ENCODE measurements at places on chromosomes 11 and 22.
A peak's percentile ranks its signal among the peaks of the same experiment; 100 is the strongest.

- H3K4me3 ChIP-seq, result no peak overlapping the region
- no peaks in the 10 kb centered on the region for H3K27me3 ChIP-seq
- H3K4me1 ChIP-seq, result no peaks in the 10 kb centered on the region
- no peaks in the 10 kb centered on the region for H3K36me3 ChIP-seq
- H3K27ac ChIP-seq, result no peak overlapping the region
These were observed 25.9 kb upstream of the LYVE1 start for GRCh38 chr11:10594407-10594806.

DNA sequence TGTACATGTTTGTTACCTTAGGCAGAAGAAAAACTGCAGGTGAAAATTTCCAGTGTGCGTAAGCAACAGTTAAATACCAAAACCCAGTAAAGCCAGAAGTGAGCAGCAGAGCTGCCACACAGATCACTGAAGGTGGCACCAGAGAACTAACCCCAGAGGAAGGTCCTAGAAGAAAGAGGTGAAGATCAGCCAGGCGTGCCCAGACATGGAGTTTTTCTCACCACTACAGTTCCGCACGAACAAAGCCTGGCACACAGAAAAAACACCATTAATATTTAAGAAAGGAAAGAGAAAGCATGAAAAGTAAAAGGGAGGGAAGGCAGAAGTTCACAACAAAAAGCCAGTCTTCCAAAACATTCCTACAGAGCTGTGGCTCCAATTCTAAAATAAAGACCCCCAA is 60.7 kb downstream of the STK33 start:
- H3K4me3 ChIP-seq, result no peak overlapping the region
- no peak for DNase-seq
- H3K4me1 ChIP-seq, result no peaks in the 10 kb centered on the region
- H3K27me3 ChIP-seq, result no peaks in the 10 kb centered on the region
- no peaks in the 10 kb centered on the region for H3K36me3 ChIP-seq

- H3K4me1 ChIP-seq, result no peaks in the 10 kb centered on the region
- H3K27me3 ChIP-seq, result no peaks in the 10 kb centered on the region
- H3K4me3 ChIP-seq, result no peak overlapping the region
- peaks cover 33% of the 10 kb centered on the region for H3K36me3 ChIP-seq
These were observed 5.8 kb downstream of the SELENOO start for GRCh38 chr22:50206599-50206998.

DNA sequence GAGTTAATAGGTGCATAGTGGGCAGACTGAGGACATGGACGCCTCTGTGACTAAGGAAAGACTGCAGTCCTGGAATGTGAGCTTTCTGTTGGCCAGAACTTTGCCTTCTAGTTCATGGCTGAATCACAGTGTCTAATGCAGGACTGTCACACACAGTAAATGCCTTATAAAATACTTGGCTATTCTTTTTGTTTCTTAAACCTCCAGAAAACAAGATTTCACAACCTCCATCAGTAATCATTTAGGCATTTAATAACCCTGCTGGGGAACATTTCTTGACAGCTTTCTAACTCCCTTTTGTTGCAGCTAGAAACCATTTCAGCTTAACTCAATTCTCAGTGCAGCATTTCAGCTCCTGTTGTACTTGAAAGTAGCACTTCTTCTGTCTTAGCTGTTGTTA is 335.8 kb upstream of the DDI1 start:
- H3K27ac ChIP-seq, result peak overlapping the region; percentile 27
- H3K36me3 ChIP-seq, result no peaks in the 10 kb centered on the region
- H3K4me3 ChIP-seq, result no peak overlapping the region
- DNase-seq, result no peak

- no peak overlapping the region for H3K4me3 ChIP-seq
- no peaks in the 10 kb centered on the region for H3K36me3 ChIP-seq
- H3K27ac ChIP-seq, result no peak overlapping the region
- no peaks in the 10 kb centered on the region for H3K27me3 ChIP-seq
These were observed 153.9 kb downstream of the TRPC6 start for GRCh38 chr11:101429703-101430540.

GRCh38 chr11:131486100-131486499 is 115.7 kb downstream of the NTM start:
- no peaks in the 10 kb centered on the region for H3K36me3 ChIP-seq
- no peaks in the 10 kb centered on the region for H3K4me1 ChIP-seq
- no peak for DNase-seq
- no peaks in the 10 kb centered on the region for H3K27me3 ChIP-seq
- H3K27ac ChIP-seq, result no peak overlapping the region

GRCh38 chr22:23565915-23566704 is 14.0 kb downstream of the IGLL1 start:
- H3K36me3 ChIP-seq, result no peaks in the 10 kb centered on the region
- peak overlapping the region; percentile 37 for H3K4me3 ChIP-seq
- no peak overlapping the region for H3K27ac ChIP-seq
- peaks cover 18% of the 10 kb centered on the region for H3K27me3 ChIP-seq
- no peaks in the 10 kb centered on the region for H3K4me1 ChIP-seq

GRCh38 chr11:86509588-86509974 is 134.9 kb downstream of the CCDC81 start:
- H3K4me1 ChIP-seq, result peaks cover 14% of the 10 kb centered on the region
- DNase-seq, result no peak
- no peak overlapping the region for H3K4me3 ChIP-seq
- H3K36me3 ChIP-seq, result no peaks in the 10 kb centered on the region
- H3K27me3 ChIP-seq, result no peaks in the 10 kb centered on the region

DNA sequence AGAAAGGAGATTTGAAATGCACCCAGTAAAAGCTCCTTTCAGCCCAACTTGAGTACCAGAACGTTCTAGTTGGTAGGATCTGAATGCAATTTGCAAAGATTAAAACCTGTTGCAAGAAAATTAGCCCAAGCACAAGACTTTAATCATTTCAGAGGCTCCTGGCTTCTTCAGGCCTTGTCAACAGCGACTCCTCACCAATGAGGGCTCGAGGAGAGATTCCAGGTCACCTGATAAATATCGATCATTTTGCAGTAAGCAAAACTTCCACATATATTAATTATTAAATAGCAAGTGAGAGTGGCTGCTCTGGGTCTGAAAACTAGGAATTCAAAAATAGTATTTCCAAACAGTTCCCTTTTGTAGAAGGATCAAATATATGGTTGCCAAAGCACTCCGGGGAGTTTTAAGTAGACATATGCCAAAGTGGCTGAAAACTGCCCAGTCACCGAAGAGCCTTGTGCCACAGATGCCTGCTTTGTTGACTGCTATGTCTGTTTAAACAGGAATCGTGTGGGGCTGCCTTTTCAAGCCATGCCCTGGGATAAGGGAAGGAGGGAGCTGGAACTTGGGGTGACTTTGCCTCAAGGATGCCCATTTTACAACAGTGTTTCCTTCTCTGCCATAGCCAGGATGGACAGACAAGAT is 64.0 kb downstream of the CSNK2A3 start:
- DNase-seq, result no peak
- no peak overlapping the region for H3K4me3 ChIP-seq
- H3K36me3 ChIP-seq, result no peaks in the 10 kb centered on the region
- H3K27ac ChIP-seq, result no peak overlapping the region
- 0 out of 2 replicates have a peak, but pooled peaks cover 7% of the 10 kb centered on the region for H3K27me3 ChIP-seq
- peaks cover 7% of the 10 kb centered on the region for H3K4me1 ChIP-seq

- H3K4me3 ChIP-seq, result no peak overlapping the region
- no peaks in the 10 kb centered on the region for H3K27me3 ChIP-seq
- no peaks in the 10 kb centered on the region for H3K36me3 ChIP-seq
- DNase-seq, result no peak
- peaks cover 44% of the 10 kb centered on the region for H3K4me1 ChIP-seq
- no peak overlapping the region for H3K27ac ChIP-seq
These were observed 66.9 kb downstream of the BCR start for GRCh38 chr22:23246982-23247766.

DNA sequence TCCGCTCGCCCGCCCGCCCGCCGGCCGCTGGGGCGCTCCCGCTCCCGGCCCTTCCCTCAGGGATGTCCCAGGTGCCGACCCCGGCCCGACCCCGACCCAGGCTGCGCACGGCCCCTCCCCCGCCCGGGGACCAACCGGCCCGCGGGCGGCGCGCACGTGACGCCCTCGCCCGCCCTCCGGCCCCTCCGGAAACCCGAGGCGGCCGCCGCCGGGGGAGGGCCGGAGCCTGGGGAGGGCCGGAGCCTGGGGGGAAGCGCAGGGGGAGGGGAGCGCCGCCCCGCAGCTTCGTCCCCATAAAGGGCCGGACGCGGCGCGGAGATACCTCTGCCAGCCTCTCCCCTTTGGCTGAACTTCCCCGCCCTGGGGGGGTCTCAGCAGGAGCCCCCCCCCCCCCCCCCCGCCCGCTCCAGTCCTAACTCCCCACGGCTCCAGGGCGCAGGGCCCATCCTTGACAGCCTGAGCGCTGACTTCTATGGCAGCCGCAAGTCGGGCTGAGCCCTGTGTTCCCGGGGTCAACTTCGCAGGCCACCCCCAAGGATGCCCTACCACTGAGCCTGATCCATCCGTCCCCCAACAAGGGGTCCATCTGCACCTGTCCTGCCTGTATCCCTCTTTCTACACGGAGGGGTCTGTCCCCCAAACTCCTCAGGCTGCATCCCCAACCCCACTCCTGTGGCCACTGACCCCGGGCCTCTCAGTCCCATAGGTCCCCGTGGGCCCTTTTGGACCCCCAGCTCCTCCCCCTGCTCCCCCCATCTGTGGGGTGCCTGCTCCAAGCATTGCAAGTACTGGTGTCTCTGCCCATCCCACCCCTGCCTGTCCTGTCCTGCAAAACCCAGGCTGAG is at the start of gene MAPK12:
TSS of gene MAPK12 (minus strand) at position 69 of the 845 bp plus-strand sequence. CDS start 174 bp downstream, outside the sequence.
- DNase-seq, result peak; percentile 88
- H3K4me1 ChIP-seq, result peaks cover 25% of the 10 kb centered on the region

- H3K36me3 ChIP-seq, result no peaks in the 10 kb centered on the region
- no peaks in the 10 kb centered on the region for H3K4me1 ChIP-seq
- no peak overlapping the region for H3K4me3 ChIP-seq
- DNase-seq, result no peak
These were observed 22.5 kb downstream of the CAVIN3 start for GRCh38 chr11:6297831-6298230.

GRCh38 chr11:47248664-47249377 is at the start of gene ACP2:
Gene ACP2 (minus strand): TSS chr11:47248814. CDS start chr11:47248789, 25 bp downstream.
- peaks cover 15% of the 10 kb centered on the region for H3K4me1 ChIP-seq
- H3K27me3 ChIP-seq, result no peaks in the 10 kb centered on the region
- peaks cover 11% of the 10 kb centered on the region for H3K36me3 ChIP-seq

DNA sequence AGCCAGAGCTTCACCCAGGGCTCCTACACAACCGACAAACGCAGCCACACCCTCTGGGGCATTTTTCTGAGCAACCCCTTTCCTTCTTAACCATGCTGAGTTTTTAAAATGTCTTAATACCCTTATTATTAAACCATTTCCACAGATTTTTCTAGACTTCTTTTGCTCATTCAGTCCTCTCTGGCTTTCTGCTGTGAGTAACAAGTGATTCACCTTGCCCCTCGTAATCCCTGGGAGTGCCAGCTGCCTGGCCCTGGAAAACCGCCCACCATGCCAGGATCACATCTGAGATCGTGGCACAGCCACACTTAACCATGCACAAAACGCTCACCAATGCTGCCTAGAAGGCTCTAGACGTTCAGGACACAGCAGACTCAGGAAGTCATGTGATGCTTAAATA is 25.4 kb downstream of the YPEL1 start:
- H3K27me3 ChIP-seq, result no peaks in the 10 kb centered on the region
- DNase-seq, result no peak
- H3K27ac ChIP-seq, result no peak overlapping the region
- no peak overlapping the region for H3K4me3 ChIP-seq

GRCh38 chr11:82732734-82733443 is 775 bp downstream of the FAM181B start:
- 0 out of 2 replicates have a peak overlapping the region, but pooled peaks have one; percentile 46 for H3K4me3 ChIP-seq
- DNase-seq, result peak; percentile 87
- peak overlapping the region; percentile 71 for H3K27ac ChIP-seq
- H3K4me1 ChIP-seq, result peaks cover 4% of the 10 kb centered on the region

DNA sequence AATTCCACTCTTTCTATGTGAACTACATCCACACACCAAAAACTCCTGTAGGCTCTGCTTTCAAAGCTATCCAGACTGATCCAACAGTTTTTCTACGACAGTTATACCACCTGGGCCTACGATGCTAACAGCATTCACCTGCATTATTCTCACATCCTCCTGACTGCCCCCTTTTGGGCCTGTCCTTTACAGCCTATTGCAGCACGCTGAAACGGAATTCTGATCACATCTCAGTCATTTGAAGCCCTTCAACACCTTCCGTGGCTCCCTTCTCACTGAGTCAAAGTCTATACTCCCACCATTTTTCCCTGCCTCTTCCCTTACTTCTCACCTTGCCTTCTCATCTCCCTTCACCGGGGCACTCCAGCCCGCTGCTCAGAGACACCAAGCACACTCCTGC is 791.3 kb upstream of the KIRREL3 start:
- no peak overlapping the region for H3K4me3 ChIP-seq
- no peak for DNase-seq
- H3K27ac ChIP-seq, result no peak overlapping the region
- no peaks in the 10 kb centered on the region for H3K4me1 ChIP-seq
- no peaks in the 10 kb centered on the region for H3K27me3 ChIP-seq
- H3K36me3 ChIP-seq, result no peaks in the 10 kb centered on the region

GRCh38 chr11:60169264-60169915 is 13.5 kb downstream of the MS4A6A start:
- no peak for DNase-seq
- no peak overlapping the region for H3K27ac ChIP-seq
- no peaks in the 10 kb centered on the region for H3K36me3 ChIP-seq
- no peak overlapping the region for H3K4me3 ChIP-seq

- H3K27me3 ChIP-seq, result no peaks in the 10 kb centered on the region
- DNase-seq, result no peak
- H3K4me1 ChIP-seq, result peaks cover 8% of the 10 kb centered on the region
These were observed 23.9 kb upstream of the ZC3H12C start for GRCh38 chr11:110069158-110069737.
